ENCODE measurements at places on chromosomes 5 and 9.
A peak's percentile ranks its signal among the peaks of the same experiment; 100 is the strongest.

DNA sequence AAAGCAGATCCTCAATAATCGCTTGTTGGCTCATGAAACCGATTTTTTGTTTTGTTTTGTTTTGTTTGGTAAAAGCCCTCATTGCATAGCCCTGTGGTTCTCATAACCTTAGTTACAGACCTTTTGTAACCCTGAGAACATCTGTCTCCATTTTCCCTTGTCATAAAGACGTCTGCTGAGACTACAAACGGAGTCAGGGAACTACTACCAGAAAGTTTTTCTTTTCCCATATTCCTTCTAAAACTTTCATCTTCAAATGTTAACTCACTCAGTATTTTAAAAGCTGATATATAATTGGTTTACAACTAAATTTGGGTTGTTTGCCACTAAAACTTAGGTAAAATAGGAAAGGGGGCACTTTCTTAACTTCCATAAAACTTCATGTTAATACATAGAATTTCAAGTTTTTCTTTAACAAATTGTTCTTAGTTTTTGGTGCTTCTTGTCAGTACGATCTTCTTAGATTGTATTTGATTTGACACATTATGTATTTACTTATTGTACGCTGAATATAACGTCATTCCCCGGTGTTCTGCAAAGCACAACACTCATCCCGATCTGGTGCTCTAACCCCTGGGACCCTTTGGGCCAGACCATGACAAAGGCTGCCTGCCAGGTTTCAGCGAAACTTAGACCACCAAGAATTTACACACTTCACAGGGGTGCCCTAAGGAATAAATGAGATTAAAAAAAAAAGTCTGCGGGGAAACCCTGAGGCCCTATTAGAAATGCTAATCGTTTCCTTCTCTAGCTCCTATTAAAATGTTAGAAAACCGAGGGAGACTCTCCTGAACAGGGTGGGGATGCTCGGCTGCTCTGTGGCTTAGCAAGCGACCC, 1.1 kb upstream of the ANP32B start:
- peak; percentile 41 for DNase-seq

DNA sequence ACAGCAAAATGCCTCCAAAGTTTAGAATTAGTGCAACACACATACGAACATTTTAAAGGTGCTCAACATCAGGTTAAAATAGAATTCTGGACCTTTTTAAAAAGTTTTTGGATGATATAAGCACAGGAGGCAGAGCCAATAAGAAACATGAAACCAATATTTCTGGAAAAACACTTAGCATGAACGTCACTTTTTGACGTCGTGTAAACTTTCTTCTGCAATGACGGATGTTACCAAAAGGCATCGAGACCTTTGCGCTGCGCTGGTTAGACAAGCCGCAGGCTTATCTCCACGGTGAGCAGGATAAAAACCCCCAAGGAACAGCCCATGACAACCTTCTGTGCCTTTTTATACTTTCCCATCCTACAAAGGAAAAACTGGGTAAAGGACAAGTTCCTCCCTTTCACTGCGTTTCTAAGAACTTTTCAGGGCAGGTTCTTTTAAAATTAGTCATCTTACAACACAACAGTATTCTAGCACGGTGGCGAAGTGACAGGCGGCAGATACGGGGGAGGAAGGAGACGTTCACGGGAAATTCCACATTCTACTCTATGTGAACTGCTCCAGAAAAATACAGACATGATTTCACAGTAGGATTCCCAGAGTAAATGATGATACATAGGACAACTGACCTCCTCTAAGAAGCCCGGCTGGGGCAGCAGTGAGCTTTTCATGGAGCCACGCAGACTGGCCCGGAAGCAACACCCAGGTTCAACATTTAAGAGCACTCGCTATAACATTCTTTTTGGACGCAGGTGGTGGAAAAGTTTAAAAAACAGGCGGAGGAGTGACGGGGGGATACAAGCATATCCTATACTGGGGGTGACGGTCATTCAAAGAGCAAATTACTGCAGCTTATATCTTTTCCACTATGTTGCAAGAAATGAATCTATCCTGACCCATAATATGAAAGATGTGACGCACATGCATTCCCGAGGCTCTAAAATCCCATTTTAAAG, 52.4 kb downstream of the USP20 start:
- DNase-seq, result peak; percentile 54

DNA sequence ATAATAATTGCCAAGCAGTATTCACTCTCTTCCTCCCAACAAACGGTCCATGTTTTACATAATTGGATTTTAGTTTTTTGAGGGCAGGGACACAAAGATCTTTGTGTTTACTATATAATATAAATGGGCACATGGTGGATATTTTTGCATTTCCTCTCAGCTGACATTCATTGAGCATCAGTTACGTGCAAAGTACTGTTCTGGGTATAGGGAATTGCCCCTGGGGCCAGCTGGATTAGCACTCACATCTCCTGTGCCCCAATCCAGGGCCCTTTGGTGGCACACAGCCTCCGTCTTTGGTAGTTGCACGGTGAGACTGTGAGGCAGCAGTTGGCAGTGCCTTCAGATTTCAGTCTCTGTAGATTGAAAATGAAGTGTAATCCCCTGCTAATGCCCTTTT, 1.6 kb downstream of the TDRD7 start:
- no peak for DNase-seq

DNA sequence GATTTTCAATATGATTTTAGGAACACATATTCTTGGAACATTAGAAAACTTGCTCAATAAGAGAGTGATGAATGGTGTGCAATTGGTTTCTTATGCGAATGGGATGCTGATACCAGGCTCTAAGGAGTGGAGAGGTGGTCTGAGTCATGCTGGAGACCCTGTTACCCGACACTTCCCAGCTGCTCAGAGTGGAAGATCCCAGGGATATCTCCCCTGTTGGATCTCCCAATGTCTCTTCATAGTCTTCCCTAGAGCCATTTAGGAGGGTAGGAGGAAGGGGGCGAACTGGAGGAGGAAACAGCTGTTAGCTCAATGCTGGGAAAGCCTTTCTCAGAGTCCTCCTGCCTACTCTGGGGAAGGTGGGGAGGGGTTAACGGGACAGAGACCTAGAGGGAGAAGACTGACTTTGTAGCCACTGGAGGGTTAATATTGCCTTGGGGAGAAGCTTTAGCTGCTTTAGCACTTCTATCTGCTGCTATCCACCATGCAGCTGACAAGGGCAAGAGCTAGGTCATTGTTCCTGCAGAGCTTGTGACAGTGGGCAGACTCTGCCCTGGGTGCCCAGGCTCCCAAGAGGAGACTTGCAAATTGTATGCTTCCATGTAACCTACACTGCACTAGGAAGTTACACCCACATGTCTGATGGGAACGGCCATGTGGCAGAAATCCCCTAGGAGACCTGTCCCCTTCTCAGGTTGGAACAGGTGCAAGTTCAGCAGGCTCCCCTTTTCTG, 301.0 kb downstream of the GADD45G start:
- DNase-seq, result peak; percentile 15

DNA sequence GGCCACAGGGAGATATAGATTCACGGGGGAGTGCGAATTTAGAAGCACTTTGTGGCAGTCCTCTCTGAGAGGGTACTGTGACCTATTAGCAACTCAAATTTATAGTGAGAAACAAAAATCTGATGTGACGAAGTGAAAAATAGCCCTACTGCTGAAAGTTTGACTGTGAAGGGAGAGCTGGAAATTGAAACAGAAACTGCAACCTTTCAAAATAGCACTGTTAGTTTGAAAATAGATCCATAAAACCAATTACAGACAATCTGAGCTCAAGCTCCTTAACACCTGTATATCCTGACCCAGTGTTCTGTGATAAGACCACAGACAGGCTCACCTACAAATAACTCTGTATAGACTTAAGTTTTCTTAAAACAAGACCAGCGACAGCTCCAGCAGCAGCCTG, 420.1 kb downstream of the IRX1 start:
- no peak for DNase-seq

DNA sequence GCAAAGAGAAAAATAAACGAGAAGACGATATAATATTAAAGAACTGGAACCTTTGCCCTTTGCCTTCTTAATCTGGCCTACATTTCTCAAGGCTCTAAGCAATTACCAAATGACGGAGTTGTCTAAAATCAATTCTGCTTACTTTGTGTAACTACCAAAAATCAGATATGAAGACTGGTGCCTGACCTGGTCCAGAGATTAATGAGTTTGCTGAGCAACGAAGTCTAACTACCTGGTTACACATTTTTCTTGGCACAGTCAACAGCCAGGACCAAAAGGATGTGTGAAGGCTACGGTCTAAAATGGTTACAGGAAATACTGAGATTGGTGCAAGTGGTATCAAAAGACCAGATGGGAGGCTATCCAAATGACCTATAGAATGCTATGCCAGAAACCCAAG, 17.8 kb upstream of the IFNE start:
- DNase-seq, result no peak

GRCh38 chr5:1031306-1031959, 22.8 kb downstream of the NKD2 start:
- DNase-seq, result no peak

DNA sequence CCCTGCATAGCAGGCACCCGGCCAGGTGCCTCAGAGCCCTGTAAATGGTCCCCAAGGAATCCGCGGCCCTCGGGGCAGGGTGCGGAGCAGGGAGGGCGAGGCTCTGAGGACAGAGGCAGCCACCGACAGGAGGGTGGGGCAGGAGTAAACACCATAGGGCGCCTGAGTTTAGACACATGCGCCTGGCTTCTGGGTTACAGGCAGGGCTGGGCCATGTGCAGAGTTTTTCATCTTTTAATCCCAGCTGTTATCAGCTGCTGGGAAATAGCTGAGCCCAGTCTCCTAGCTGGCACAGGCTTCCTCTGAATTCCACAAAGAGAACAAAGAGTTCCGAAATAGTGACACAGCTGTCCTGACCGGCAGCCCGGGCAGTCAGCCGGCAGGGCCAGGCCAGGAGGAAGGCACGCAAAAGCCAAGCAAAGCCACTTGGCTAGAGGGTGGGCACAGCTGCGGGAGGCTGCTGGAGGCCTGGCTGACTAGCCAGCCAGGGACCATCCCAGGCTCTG, 98.9 kb upstream of the PHYKPL start:
- DNase-seq, result no peak

GRCh38 chr9:69674716-69675438, 2.7 kb upstream of the APBA1 start:
- DNase-seq, result peak; percentile 94

GRCh38 chr5:522116-522515, 2.1 kb downstream of the SLC9A3 start:
- DNase-seq, result peak; percentile 3

- DNase-seq, result no peak
Measured at GRCh38 chr9:89319015-89319905, 960 bp downstream of the SECISBP2 start.

GRCh38 chr5:139712412-139712811, 64.3 kb downstream of the CXXC5 start:
- DNase-seq, result no peak

GRCh38 chr9:107700847-107701246, 211.3 kb upstream of the KLF4 start:
- DNase-seq, result no peak

GRCh38 chr5:110770286-110770685, 31.5 kb downstream of the SLC25A46 start:
- no peak for DNase-seq

DNA sequence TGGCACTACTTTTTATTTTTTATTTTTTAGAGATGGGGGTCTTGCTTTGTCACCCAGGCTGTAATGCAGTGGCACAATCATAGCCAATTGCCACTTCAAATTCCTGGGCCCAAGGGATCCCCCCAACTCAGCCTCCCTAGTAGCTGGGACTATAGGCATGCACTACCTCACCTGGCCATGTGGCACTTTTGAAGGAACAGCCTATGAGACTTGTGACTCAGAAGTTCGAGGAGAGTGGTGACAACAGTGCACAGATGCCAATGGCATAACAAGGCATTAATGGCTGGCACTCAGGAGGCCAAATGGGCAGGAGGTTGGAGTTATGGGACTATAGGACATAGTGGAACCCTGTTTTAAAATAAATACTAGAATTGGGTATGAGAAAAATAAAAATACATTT, 33.7 kb downstream of the ANKRD31 start:
- no peak for DNase-seq

DNA sequence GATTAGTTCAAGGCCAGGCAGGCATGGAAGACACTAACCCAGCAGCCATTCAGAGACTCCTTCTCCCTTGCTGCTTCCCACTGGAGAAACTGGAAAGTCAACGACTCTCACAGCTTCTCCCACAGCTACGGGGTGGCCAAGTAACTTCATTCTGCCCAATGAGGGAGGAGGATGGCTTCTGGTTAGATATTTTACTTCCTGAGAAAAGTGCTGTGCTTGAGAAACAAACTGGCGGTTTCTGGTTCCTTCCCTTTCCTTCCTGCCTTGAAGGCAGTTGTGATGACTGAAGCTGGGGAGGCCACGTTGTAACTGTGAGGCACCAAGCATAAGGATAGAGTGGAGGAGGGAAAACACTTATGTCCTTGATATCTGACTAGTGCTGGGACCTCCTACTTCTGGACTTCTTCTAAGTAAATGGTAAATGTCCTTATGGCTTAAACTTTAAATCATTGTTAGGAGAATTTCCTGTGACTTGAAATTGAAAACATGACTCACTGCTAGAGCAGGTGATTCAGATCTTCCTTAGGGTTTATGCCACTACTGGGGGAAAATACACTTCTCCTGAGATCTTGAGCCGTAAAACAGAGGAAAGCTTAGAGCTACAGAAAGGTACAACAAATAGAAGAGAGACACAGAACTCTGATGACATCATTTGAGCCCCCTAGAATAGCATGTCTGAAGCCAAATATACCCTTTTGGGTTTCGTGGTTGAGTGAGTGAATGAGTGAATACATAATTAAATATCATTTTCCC, 3.1 kb upstream of the GNPDA1 start:
- peak; percentile 57 for DNase-seq

- DNase-seq, result peak; percentile 97
Measured at GRCh38 chr5:37738057-37738691, 101.7 kb downstream of the GDNF start.

DNA sequence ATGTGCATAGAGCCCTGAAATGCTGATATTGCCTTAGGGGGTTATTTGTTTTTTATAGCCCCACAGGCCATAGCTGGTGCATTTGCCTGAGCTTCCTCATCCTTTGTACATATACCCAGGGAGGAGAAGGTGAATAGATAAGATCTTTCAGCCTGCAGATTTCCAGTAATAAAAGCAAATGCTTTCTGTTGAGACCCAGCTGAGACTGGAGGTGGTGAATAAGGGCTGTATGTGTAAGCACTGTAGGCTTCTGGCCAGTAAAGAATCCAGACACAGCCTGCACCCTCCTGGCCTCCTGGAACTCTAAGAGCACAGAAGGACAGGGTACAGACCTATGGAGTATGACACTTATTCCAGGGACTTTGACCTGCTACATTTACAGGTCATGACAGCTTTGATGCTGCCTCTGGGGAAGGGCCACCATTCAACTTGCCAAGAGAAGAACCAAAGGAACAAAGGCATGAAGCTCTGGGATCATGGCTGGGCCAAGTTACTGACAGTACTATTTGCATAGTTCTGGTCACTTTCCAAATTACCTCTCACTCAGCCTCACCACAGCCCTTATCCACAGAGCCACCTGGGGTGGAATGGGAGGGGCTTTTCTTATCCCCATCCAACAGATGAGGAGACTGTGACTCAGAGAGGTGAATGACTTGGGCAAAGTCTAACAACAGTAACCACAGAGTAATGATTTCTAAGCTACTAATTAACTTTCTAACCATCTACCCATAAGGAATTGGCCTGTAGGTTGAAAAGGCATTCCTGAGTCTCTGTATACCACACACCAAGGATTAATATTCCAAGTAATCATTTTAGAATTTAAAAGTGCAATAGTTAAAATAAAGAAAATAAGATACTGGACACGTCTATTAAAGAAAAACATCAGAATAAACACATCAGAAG, 604.5 kb upstream of the KLF4 start:
- peak; percentile 69 for DNase-seq

- no peak for DNase-seq
Measured at GRCh38 chr5:177080265-177080664, 6.5 kb upstream of the FGFR4 start.

- peak; percentile 65 for DNase-seq
Measured at GRCh38 chr9:117772960-117773359, 68.8 kb downstream of the TLR4 start.

All from fibroblast of mammary gland (primary cell).